ENCODE measurements at places on chromosomes 5 and 9. TPM values are rescaled to one million over a fixed set of nuclear protein-coding genes. Genes with fewer than 3 reads are reported as not detected.

SPINK1 gene
- not detected for total RNA-seq

- no peak for DNase-seq
These were observed 84.8 kb downstream of the MVB12B start for GRCh38 chr9:126411225-126411947.

GRCh38 chr5:101687349-101687985 lies 608.6 kb downstream of the SLCO4C1 start:
- DNase-seq, result no peak

DNA sequence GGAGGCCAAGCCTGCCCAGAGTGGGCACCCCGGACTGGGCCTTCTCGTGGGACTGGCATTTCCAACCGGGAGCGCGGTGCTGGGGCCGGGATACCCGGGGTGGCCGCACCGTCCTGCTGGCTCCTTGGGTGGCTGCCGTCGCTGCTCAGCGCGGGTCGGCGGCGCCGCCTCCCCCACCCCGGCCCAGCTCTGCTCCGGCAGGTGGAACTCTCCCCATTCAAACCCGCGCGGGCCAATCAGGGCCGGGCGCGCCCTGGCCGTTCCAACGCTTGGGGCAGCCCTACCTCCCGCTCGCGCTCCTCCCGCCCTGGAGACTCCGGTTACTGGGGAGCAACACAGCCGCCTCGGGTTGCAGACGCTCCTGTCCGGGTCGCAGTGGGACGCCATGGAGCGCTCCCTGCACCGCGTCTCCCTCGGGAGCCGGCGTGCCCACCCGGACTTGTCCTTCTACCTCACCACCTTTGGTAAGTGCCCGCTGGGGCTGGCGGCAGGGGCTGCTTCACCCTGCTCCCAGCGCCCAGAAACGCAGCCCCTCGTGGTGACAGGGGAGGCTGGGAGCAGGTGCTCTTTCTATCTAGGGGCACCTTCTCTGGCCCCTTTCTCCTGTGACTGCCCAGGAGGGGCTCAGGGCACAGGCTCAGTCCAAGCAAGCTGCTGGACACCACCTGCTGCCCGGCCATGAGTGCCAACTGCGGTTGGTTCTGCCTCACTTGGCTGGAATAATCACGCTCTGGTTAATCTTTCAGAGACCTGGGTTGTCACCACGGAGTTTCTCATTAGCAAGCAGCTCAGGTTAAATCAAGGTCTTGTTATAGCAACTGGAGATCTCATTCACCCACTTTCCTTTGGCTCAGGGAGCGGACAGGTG lies at the start of gene RGS3:
TSS of gene RGS3 (plus strand) at position 310 of the 868 bp plus-strand sequence. CDS start at position 386, 76 bp downstream.
- DNase-seq, result peak; percentile 53

DNA sequence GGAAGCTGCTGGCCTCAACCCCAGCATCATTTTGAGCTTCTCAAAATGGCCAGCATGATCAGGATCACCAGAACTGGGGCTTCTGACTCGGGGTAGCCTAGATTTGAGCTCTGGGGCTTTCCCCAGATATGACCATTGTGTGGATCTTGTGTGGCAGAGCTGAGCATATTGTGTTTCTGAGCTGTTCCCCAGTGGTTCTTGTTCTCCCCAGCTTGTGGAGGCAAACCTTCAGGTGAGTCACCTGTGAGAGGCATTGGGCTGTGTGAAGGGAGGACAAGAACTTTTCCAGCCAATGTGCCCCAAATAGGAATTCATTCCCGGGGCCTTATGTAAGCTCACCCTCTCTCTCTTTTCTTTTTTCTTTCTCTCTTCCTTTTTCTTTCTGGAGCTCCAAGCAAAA lies 80.7 kb upstream of the PITX1 start:
- no peak for DNase-seq

SPATA31E1 gene
- total RNA-seq, result not detected

- DNase-seq, result no peak
These were observed 313.7 kb downstream of the TRIM32 start for GRCh38 chr9:117000834-117001233.

MEGF10 gene
- total RNA-seq, result 41.5 TPM

DNA sequence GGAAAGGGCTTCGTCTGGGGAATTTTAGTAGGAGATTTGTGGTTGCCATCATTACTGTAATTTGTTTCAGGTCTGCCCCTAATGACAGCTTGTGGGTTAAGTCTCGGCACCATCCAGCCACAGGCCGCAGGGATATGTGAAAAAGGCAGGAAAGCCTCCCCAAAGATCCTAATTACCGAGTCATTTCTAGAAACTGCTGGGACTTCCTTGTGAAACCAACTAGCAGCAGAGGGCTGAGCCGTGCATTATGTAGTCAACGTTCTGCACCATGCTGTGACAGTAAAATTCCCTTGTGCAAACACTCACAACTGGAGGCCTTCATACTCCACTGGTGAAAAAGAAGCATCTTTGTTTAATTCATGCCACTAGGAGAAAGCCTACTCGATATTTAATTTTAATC lies 230.3 kb downstream of the MPDZ start:
- DNase-seq, result no peak

DNA sequence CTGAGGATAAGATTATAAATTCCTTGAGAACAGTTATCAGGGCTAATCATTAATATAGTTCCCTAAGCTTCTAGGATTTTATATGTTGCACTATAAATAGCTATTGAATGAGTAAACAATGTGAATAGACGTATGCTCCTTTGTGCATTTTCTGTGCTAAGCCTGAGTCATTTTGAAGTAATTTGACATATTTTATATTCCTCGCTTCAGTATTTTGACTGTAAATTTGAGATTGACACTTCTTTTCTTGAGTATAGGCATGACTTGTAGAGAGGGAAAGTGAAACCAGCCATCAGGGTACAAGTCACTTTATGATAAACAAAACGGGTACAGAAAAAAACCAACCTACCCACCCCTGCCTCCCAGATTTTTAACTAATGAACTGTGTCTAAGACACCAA lies 367.7 kb upstream of the PRR16 start:
- DNase-seq, result no peak

GRCh38 chr5:74919487-74919886 lies 53.3 kb upstream of the FAM169A start:
- peak; percentile 54 for DNase-seq

BHMT gene
- 0.09 TPM for total RNA-seq

All from muscle of leg (tissue), 16 donors.